NCI-H187 treated with DMSO at 0.1 percent for 48 hours (cell line): ENCODE measurements at places on chromosomes 7 and 10.

- DNase-seq: no peak
These were observed 456 bp upstream of the ACHE start for GRCh38 chr7:100895956-100896731.

DNA sequence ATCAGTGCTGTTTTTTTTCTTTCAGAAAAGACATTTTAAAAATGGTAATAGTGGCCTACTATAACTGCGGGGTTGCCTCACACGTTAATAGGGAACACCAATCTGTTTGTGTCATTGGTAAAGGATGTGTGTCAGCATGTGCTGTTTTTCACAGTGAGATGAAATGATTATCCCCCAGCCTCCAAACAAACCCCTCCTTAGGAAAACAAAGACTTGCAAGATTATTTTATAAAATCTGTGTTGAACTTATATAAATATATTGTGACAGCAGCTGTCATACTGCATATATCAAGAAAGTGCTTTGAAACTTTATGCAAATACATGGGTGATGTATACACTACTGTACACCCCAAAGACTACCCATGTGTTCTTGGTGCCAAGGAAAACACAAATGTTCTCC, 125.8 kb downstream of the BMPER start:
- no peak for DNase-seq

DNA sequence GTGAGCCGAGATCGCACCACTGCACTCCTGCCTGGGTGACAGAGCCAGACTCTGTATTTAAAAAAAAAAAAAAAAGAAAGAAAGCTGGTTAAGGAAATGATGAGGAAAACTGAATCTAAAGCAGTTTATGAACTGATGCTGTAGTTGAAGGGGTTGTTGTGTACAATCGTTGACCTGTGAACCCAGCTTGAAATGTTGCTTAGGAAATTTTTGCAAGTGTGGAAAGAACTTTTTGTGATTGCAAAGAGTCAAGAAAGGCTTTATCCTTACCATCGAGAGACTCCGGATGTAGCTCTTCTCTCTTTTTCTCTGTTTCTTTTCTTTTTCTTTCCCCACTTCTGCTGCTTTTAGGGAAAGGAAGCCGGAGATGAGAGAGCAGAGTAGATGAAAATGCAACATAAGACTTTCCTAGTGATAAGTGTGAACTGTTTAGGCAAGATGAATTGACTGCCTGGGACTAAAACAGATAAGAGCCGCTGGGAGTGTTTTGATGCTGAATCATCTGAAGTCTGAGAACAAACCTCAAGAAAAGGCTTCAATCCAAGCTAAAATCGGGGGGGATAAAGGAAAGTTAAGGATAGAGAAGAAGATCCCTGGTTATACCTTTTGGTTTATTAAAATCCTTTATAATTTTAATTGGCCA, 69.0 kb downstream of the TAF3 start:
- DNase-seq: no peak

DNA sequence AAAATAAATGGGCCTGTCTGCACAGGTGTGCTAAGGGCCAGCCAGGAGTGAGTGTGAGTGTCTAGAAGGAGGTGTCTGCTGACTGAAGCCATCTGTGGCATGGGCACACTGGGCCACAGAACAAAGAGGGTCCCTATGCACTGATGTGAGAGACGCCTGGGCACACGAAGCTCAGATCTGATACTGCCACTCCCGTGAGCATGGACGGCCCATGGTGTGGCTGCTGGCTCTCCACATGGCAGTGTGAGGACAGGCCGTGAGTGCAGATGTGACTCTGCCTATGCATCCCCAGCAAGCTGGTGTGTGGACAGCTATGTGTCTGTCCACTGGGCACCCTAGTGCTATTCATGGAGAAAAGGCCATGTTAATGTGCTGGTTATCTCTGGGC, 12.8 kb upstream of the MYL7 start:
- no peak for DNase-seq

- DNase-seq: no peak
These were observed 23.2 kb downstream of the OR6B1 start for GRCh38 chr7:144023171-144023827.

DNA sequence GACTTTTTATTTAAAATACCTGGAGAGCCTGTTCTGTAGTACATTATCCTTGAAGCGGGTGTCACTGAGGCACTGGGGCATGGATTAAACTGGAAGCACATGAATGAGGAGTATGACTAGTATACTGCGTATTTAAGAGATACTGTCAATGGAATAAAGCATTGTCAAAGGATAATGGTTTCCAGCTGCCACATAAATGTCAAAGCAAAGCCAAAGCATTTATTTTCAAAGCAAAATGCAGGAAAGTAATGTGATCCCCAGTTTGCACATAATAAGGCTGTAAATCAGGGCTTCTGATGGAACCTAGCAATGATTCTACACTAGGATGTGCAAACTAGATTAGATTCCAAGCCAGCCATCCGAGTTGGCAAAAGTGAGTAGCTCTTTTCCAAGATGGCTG, 240.1 kb downstream of the POU6F2 start:
- no peak for DNase-seq

DNA sequence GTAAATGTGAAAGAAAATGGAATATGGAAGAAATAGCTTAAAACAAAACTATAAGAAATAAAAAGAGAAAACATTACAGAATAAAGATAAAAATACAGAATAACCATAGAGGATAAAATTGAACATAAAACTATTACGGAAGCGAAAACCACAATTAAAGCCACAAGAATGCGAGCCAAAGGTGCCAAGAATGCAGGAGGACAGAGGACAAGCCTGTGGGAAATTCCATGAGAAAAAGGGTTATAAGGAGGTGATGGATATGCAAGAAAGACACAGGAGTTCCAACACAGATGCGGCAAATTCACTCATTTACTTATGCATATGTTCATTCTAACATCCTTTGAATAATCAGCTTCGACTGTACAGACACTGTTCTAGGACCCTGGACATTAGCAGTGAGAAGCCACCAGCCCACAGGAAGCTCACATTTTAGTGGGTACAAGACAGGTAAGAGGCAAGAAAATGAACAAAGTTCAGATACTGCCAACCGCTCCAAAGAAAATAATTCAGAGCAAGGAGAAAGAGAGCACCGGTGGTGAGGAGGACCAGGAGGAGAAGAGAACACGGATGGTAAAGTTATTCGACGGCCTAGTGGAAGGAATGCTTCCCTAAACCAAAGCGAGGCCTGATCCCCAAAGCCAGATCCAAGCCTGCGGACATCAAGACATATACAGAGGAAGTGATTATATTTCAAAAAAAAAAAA, 213.7 kb upstream of the MGMT start:
- no peak for DNase-seq

- peak; percentile 60 for DNase-seq
These were observed 106.0 kb downstream of the CYTH3 start for GRCh38 chr7:6166443-6166891.

DNA sequence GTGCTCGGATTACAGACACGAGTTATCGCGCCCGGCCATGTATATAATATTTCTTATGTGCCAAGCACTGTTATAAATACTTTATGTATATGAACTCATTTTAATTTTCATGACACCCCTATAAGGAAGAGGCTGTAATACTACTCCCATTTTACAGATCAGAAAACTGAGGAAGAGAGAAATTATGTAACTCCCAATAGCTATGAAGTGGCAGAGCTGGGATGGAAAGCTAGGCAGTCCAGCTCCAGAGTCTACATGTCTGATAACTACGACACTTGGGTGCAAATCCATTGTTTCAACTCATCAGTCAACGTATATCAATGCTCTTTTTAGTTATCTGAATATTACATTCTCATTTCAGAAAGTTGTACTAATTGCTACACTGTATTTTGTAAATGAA, 17.0 kb downstream of the PDK4 start:
- no peak for DNase-seq

DNA sequence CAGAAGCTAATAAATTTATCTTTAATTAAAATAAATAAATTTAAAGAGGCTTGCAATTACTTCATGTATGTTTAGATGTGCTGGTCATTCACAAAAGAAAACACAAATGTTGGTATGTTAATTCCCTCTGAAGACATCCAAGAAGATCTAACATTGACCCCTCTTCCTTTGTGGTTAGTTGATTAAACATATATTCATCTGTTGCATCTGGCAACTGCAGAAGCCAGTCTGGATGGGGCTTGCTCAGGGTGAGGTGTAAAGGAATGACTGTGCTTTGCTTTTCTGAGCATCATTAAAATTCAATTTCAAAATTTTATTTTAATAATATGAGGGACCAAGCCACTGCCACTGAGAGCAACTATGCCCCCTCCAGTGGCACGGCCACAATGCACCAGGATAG, 36.4 kb upstream of the FERD3L start:
- no peak for DNase-seq

GRCh38 chr7:104206841-104207240, 972 bp downstream of the ORC5 start:
- no peak for DNase-seq

DNA sequence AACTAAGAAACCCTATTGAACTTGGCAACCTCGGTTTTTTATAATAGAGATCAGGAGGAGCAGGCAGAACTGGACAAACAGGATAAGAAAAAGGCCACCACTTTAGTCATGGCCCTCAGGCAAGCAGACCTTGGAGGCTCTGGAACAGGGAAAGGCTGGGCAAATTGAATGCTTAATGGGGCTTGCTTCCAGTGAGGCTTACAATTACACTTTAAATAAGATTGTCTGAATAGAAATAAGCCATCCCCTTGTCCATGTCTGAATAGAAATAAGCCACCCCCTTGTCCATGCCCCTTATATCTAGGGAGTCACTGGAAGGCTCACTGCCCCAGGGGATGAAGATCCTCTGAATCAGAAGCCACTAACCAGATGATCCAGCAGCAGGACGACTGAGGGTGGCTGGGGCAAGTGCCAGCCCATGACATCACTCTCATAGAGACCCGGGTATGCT, 40.6 kb downstream of the AKR1B15 start:
- DNase-seq: no peak

- DNase-seq: peak; percentile 9
These were observed at the start of the genes MRPL43 and TWNK for GRCh38 chr10:100986952-100987684. MRPL43 (minus strand) TSS chr10:100987497; CDS start chr10:100987443, 54 bp downstream. TWNK (plus strand) TSS chr10:100987543; CDS start chr10:100988211, 668 bp downstream.

DNA sequence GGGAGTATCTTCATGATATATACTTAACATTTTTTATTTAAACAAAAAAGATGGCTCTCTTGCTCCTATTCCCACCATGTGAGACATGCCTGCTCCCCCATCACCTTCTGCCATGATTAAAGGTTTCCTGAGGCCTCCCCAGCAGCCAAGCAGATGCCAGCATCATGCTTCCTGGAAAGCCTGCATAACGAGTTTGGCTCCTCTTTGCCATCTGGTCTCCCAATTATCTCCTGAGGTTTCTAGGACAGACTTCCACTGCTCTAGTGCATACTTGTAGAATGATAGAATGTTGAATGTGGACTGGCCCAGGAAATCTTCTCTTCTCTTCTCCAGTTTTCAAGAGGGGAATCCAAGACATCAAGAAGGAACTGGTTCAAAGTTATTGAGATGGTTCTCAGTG, 45.9 kb upstream of the ELAPOR2 start:
- no peak for DNase-seq

DNA sequence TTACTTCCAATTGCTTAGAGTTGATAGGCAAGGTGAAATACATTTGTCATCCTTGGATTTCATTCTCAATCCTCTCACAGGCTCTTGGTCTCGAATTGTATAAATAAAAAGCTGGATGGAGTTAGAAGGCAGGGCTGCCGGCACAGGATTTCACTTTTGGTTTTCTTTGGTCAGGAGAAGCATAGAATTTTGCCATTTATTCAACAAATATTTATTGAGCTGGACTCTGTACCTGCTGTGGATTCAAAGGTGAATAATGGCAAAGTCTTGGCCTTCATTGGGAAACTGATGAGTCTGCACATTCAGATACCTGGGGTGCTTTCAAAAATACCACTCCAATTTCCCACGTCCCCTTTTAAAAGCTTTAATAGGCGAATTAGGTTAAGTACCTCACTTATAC, 49.7 kb downstream of the PDK4 start:
- no peak for DNase-seq

- no peak for DNase-seq
These were observed 1123.5 kb upstream of the AUTS2 start for GRCh38 chr7:68474661-68475216.

- no peak for DNase-seq
These were observed 67.1 kb downstream of the OTUD1 start for GRCh38 chr10:23505797-23506465.

DNA sequence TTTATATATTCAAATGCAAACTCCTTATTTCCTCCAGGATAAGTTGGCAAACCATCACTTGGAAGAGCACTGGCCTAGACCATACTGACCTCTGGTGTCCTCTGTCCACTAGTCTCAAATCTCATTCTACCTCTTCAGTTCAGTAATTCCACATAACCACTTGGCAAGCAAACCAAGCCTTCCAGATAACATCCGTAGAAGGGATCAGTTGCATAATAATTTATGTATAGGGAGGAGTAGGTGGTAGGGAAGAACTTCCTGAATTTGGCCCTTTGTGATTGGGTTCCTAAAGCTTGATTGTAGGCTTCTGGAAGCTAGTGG, 55.0 kb downstream of the WAC start:
- DNase-seq: no peak

- no peak for DNase-seq
These were observed 81.0 kb downstream of the KIAA1549 start for GRCh38 chr7:138900035-138900828.

DNA sequence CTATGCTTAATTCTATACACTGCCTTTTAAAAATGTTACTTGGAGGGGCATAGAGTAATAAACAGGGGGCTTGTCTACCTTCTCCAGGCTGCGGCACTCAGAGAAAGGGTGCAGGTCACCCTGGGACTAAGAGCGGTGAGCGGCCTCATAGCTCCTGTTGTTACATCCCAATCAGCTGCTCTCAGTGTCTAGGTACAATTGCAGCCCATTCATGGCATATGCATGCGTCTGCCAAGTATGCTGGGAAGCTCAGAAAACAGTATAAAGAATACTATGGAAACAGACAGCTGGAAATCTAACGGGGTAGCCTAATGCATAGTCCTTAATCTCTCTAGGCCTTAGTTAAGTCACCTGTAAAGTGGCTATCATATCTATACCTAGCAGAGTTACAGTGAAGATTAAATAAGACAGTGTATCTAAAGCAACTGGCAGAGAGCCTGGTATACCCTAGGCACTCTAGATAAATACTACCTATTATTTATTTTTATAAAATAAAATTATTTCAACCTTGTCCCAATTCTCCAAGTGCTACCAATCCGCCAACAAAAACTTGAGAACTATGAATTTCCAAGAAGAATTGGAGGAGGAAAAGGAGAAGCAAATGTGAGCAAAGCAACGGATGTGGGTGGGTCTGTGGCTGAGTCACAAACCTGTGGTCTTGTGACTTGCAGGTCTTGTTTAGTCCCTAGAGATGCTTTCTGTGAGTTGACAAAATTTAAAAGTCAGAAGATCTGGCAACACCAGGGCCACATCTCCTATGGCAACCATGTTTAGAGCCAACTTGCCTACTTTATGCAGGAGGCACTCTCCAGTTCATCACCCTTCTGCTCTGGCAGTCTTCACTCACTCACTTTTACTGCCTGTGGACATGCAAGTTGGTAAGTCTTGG, 183.0 kb downstream of the RAPGEF5 start:
- DNase-seq: no peak
